Right renal cortex interstitium (tissue), 3 donors: ENCODE measurements at places on chromosomes 3 and 15. TPM values are rescaled to one million over a fixed set of nuclear protein-coding genes. Genes with fewer than 3 reads are reported as not detected.

DNA sequence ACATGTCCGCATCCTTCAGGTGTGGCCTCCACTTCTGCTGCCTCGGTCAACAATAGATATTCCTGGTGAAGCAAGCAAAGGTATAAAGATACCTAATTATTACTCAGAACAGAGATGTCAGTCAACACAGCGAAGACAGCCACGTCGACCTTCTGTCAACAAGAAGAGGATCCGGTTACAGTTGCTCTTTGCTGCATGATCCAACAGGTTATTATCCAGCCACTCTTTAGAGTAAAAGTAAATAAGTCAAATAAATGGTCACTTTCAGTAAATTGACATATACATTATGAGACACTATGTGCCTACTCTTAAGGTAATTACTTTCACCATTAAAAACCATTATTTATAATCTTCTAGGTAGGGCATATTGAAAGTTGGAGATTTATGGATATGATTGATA lies 356.8 kb upstream of the ATP11B start:
- no peak for DNase-seq

CDHR4 gene
- polyA plus RNA-seq, result not detected

SQOR gene
- polyA plus RNA-seq, result 25.8 TPM

GRCh38 chr3:16520970-16521881 lies 7.7 kb upstream of the RFTN1 start:
- no peak for DNase-seq

DNA sequence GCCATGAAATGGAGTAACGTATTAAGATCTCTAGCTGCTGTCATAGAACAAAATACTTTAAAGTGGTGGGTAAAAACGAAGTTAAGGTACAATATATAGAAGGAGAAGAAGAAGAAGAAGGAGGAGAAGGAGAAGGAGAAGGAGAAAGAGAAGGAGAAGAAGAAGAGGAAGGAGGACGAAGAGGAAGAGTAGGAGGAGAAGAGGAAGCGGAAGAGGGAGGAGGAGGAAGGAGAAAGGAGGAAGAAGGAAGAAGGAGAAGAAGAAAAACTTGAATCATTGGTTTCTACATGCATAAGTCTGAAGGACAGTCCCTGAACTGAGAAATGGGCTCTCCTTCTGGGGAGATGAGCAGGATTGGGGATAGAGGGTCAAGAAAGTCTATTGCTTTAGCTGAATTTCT lies 22.4 kb downstream of the WWTR1 start:
- no peak for DNase-seq

SERINC4 gene
- not detected for polyA plus RNA-seq
